MM.1S (cell line): ENCODE measurements at places on chromosomes 5 and 9.

GRCh38 chr9:112496074-112496722 is 9.6 kb downstream of the KIAA1958 start:
- DNase-seq, result no peak

- no peak for DNase-seq
Observed at GRCh38 chr5:71829206-71829605, 110.1 kb downstream of the CARTPT start.

- DNase-seq, result no peak
Observed at GRCh38 chr5:96913233-96913632, 22.6 kb upstream of the LNPEP start.

DNA sequence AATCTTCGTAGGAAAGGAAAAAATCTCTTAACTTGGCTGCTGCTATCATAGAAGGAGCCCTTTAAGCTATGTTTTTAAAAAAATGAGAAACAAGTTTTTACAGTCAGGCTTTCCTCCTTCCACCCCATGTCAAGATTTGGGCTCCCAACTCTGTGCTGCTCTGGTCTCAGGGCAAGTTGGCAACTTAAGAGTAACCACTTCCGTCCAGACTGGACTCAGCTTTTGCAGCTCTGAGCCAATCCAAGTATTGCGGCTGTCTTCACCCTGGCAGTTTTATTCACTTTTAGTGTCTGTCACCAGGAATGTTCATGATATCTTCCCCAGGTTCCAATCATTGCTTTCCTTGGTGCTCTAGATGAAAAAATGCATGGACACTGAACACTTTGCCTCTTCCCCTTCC is 115.9 kb upstream of the GAS1 start:
- DNase-seq, result no peak

DNA sequence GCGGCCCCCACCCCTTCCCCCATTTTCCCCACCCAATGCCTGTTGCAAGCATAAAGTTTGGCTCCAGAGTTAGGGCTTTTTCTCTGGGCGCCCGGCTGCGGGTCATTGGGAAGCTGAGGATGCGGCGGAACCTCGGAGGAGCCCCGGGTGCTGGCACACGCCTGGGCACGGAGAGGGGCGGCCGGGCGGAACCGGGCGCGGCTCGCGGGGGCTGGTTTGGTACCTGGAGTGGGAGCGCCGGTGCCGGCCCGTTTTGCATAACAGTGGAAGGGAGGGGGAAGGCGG is 1.2 kb downstream of the PPARGC1B start:
- DNase-seq, result no peak

- DNase-seq, result no peak
Observed at GRCh38 chr5:112004867-112005622, 248.1 kb upstream of the NREP start.
